Thoracic aorta (tissue), 2 donors: ENCODE measurements at places on chromosomes 6 and 20.

DNA sequence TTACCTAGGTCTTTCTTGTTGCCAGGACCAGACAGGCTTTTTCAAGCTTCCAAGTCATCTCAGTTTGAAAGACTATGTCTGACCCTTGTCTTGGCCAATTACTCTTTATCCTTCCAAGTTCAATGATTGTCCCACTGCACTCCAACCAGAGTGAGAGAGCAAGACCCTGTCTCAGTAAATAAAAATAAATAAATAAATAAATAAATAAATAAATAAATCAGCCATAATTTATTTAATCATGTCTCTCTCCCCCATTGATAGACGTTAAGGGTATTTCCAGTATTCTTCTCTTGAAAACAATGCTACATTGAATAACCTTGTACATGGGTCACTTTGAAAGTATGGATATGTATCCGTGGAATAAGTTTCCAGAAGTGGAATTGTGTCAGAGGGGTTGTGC, 83.2 kb downstream of the PTPRA start:
- no peak for DNase-seq

GRCh38 chr20:23361119-23361475, 885 bp upstream of the GZF1 start:
- DNase-seq = no peak

DNA sequence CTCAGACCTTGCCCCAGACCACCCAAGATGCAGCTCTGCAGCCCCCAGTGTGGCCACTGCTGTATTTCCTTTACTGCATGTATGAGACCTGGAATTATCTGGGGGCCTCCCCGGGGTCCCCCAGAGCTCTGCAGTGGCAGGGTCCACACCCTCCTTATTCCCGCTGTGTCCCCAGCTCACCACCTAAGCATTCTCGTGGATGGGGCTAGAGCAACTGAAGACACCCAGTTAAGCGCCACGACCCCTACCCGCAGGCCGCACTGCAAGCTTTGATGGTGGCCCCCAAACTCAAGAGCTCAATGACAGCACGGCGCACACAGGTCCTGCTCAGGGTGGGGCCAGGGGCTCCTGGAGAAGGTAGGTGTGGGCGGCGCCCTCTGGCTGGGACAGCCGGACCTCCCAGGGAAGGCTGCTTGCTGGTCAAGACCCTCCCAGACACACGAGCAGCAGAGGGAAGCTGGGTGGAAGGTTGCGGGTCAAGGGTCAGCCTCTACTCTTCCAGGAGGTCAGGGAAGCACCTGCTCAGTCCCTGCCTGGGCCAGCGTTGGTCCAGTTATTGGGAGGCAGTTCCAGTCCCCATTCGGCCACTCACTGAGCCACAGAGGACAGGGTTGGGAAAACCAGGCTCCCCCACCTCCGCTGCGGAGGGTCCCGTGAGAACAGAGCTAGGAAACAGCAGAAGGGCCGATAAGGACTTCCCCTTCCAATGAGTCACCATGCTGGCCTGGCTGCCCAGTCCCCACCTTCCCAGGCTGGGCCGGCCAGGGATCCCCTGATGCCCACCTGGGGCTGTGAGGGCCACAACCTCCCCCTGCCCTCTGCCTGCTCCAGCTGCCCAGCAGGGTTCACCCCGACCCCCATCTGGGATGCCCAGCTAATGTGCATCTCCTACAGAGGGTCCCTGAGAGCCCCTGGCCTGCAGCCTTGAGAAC, 2.9 kb downstream of the LAMA5 start:
- no peak for DNase-seq

DNA sequence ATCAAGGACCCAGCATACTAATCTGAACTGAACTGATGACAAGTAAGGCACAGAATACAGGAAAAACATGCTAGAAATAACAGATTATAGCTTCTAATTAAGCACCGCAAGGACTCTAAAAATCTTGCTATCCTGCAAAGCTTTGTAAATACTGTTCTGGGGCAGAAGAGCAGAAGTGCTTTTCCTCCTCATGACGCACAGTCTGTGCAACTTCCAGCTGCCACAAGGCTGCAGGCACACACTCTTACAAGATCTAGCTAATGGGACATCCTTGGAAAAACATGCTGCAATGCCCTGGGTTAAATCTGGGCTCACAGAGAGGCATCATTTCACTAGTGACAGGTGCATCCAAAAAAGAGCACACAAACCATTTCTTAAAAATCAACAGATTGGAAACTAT, 188.6 kb downstream of the GJA10 start:
- no peak for DNase-seq

- DNase-seq = no peak
These were observed 15.8 kb upstream of the RFPL4B start for GRCh38 chr6:112331306-112331705.

DNA sequence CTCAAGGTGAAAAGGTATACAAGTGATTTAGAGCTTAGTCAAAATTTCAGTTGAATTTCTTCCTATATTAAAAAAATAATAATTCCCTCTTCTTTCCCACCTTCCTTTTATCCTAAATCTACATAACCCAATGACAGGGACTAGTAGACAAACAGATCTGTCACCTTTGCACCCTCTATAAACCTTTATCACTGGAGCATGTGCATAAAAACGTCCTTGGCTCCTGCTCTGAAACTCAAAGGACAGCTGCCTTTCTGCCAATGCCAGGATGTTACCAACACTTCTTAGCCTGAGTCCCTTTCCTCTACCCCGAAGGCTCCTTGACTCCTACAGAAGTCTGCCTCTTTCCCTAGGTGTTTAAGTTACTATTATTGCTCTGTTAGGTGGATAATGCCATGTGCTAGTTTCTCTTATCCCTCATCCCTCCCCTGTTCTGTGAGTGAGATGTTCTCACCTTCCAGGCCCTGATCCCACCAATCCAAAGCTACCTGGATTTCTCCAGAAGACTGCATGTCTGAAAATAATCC, 4.3 kb downstream of the CLVS2 start:
- no peak for DNase-seq

- DNase-seq = no peak
These were observed 16.3 kb downstream of the LRP11 start for GRCh38 chr6:149847939-149848267.

DNA sequence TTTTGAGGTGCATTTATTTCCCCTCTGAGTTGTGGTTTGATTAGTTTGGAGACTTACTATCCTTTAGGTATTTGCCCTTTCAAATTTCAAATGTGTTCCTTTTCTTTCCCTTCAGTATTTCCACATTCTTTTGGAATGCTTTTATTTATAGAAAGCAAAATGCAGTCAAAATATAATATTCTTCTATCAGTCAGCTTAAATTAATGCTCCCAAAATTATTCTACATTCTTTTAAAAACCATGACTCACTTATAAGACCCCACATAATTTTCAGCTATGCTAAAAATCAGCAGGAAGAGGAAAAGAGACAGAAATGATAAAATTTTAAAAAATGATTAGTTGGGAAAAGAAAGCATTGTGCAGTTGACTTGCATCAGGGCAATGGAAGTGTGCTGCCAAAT, 180.0 kb upstream of the SMLR1 start:
- DNase-seq = no peak

DNA sequence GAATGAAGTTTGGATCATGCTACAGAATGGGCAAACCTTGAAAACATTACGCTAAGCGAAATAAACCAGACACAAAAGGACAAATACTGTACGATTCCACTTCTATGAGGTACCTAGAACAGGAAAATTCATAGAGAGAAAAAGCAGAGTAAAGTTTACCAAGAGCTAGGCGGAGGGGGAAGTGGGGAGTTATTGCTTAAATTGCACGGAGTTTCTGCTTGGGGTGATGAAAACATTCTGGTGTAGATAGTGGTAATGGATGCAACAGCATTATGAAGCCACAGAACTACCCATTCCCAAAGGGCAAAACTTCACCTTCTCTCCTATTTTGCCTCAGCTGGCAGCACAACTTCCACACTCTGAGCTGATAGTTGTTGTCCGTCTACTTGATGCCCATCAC, 6.4 kb upstream of the PDYN start:
- DNase-seq = no peak

- no peak for DNase-seq
These were observed 187.6 kb downstream of the ZFP64 start for GRCh38 chr20:52004018-52004417.

GRCh38 chr6:56730663-56731529, 88.2 kb upstream of the DST start:
- DNase-seq = no peak

GRCh38 chr6:163579880-163580295, 165.4 kb downstream of the QKI start:
- no peak for DNase-seq

DNA sequence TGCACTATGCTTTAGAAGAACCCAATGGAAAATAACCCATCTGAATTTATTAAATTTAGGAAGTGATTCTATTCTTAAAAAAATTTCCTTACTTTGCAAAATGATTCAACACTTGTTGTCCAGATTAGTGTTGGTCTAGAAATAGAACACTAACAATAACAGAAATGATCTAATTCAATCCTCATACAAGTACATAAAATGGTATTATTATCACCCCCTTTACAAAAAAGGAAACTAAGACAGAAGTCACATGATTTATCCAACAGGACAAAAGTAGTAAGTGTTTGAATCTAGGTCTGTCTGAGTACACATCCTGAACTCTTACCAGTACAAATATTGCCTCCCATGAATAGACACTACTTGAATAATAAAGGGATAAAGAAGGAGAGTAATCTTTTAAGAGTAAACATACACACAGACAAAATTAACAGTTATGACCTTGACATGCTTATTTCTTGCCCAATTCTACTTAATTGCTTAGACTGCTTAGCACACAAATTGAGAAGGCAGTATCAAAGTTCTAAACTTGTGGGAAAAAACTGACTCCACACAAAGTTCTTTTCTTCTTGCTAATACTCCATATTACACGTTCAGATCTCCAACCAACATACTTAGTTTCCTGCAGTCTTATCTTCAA, 195.4 kb upstream of the RUNX2 start:
- DNase-seq = no peak

- DNase-seq = no peak
These were observed 51.6 kb downstream of the EYA2 start for GRCh38 chr20:46946181-46946624.

DNA sequence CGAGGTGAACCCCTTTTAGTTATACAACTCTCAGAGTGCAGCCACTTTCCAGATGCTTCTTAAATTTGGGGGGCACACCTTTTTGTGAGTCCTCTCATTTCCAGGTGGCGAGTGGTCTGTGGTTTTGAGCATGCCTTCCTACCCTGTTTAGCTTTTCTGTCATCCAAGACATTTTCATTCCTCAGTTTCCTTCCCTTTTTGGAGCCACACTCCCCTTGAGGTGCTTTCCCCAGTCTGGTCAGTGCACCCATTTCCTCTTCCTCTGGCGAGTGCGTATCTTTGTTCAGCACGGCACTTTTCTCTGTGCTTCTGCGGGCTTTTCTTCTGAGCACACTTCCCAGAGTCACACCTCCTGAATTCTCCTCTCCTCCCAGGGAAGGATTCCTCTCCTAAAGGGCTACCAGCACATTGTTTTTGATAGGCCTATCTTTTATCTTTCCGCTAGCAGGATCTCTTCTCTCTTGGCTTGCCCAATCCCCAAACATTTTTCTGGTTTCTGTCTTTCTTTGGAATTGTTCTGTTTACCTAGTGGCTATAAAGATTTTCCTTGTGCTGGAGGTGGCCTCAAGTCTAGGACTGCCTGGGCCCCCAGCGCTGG, 1.4 kb downstream of the PHF20 start:
- no peak for DNase-seq

DNA sequence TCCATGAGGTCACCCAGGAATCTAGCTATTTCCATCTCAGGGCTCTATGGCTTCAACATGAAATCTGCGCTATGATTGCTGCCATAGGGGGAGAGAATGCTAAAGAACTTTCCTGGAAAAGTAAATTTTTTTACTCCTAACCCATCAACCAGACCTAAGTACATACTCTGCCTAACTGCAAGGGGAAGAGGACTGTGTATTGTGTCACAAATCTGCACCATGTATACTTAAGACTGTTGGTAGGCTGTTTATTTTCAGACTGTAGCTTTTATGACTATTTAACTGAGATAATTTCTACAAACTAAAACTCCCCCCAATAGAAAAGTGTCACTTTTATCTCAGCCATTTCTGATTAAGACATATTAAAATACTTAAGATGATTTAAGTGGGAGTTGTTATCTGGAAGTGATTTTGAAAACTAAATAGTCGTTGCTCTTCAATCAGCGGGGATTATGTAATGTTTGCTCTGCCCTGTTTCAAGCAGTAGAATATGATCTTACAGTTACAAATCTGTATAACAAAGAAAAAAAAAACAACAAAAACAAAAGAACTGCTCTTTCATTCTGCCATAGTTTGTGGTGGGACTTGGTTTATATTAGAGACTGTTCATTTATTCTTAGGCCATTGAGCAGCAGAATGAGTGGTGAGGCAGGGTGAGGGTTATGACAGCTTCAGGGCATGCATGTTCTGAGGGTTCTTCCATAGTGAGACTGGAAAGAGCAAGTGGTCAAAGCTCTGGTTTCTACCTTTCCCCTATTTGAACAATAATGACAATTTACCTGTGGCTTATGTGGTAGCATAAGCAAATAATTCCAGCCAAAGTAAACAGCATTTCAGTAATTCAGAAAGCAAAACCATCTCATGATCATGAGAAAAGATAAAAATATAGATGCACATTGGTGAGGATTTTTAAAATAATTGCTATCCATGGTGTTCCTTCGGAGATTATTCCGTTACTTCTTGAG, 126.3 kb upstream of the CEP162 start:
- no peak for DNase-seq

DNA sequence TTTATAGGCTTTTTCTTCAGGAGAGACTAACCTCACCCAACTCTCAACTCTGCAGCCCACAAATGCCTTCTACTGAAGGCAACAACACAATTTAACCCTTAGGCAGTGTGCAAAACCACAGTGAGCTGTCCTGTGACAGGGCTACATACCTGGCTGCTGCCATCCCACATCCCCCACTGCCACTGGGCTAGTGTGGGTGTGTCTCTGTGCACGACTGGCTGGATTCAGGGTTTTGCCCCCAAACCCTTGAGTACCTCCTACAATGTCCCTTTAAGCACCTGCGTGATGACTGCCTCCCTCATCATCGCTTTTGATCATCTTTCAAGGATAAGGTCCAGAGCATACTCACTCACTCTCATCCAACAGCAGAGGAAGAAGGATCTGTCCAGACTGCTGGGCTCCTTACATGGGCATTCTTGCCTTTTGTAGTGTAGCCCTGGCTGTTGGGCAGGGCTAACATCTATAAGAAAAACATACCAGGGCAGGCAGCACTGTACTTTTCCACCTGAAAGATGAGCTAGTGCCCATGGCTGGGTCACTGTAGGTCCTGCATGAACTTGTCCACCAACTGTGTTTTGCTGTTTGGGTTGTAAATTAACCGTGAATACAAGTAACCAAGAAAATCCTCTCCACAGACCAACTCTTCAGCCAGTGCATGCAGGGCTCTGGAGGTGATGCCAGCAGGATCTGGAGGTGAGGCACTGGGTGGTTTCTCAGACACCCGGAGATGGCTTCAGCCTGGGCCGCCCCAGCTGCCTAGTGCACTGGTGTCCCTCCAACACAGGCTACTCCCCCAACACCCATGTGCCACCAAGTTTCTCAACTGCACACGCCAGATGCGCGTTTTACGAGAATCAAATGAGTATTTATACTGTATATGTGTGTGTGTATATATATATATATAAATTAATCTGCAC, 45.2 kb downstream of the PLCG1 start:
- DNase-seq = no peak
